ENCODE measurements at places on chromosomes 12 and 14. TPM values are rescaled to one million over a fixed set of nuclear protein-coding genes. Genes with fewer than 3 reads are reported as not detected.

DNA sequence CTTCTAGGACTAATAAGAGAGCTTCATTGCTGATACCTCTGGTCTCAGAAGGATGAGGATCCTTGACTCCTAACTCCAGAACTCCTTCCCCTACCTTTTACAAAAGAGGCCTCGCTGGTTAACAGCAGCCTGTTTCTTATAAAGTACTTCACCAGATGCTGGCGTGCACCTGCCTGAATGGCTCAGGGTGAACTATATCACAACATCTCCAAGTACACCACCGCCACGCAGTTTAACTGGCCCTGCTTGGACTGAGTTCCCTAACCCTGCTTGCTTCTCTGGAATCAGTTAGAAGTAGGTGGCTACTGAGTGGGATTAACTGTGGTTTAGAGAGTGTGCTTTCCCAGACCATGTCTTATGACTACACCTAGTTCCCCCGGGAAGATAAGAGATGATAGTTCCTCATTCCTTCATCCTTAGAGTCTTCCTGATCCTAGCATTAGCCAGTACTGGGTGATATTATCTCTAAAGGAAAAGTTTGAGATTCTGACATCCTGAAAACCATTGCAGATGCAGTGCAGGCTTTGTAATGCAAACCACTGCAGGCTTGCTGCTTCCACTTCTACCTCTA is 3.0 kb downstream of the FOXJ2 start:
- DNase-seq = no peak

- no peak for DNase-seq
Observed at GRCh38 chr12:15322164-15323061, at the start of gene PTPRO. PTPRO (plus strand) TSS chr12:15322508.

DNA sequence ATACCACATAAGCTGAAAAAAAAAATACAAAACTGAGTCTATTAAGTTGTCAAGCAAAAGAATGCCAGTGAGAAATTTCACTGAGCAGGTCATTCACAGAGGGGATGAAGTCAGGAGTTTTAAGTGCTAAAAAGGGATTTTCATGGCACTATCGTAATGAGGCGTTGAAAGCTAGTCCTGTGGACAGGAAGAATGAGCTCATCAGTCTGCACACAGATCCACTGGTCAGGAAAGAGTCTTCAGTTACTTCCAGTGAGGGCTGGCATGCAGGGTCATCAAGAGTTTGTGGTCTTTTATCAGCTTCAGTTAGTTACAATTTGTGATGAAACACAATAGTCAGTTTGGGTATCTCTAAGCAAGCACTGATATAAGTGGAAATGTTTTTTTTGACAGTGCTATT is 88.1 kb upstream of the WSCD2 start:
- DNase-seq = no peak

- no peak for DNase-seq
Observed at GRCh38 chr14:22409006-22409405, 180.0 kb downstream of the DAD1 start.

DNA sequence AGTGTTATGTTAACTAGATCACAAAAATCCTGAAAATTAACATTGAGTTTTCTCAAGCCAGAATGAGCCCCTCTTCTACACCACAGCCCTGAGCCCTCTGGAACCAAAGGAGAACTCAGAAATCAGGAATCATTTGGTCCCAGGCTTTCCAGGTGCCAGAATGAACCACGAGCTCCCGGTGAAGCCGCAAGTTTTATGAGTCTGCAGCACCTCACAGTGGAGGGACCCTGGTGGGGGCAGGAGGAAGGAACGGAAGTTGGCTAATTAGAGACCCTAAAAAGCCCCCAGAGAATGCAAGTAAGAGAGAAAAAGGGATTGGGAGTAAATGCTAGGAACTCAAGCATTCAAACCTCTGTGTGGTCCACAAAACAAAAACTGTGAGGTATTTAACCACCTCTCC is 52.9 kb upstream of the BCL2L14 start:
- DNase-seq = no peak

- DNase-seq = no peak
Observed at GRCh38 chr12:116303929-116304328, 26.4 kb upstream of the MED13L start.

DNA sequence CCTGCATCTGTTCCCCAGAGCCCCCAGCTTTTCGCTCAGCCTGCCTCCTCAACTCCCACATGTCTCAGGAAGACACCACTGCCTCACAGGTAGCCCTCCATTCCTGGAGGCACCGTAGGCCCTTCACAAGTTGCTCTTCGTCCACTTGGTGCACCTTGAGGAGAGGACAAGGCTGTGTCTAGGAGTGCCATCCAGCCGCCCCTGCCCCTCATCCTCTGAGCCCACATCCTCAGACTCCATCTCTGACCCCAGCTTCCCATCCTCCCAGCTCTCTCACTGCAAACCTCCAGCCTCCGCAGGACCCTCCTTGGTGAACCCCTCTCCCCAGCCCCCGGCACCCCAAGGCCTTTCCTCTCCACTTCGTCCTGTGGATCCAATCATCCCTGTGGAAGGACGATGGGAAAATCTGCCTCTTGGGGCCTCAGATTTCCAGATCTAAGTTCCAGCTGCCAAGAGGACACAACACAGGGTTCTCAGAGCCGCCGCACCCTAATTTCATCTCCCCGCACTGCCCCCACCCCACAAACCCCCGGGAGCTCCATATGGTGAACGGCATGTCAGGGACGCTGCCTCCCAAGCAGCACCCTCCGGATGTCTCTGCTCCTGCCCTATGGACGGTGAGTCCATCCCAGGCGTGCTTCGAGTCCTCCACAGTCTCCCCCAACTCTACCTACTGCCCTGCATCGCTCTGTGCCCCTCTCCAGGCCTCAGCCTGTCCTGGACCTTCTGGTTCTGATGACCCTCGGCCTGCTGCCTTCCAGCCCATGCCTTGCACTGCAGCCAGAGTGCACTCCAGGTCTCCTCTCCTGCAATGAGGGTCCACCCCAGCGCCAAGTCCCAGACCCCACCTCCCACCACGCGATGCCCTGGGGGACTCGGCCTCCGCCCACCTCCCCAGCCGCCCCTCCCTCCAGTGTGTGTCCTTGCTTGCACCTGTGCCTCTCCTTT is 314.1 kb upstream of the DIO3 start:
- DNase-seq = peak; percentile 49

DNA sequence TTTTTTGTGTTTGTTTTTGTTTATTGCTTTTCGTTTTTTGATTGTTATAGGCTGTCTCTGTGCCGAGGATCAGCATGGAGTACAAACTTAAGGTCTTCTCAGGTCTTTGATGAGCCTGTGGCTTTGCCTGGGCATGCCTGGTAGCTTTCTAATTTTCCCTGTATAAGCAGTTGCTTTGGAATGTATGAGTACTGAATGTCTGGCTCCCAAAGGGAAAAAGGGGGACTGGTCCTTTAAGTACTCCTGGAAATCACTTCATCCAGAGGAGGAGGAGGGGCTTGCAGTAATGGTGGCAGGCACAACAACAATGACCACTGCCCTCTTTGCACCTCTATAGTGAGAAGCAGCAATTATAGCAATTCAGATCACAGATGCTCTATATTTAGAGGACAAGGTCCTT is 67.6 kb upstream of the TTC7B start:
- DNase-seq = no peak

The CMKLR1 gene
- 20.6 TPM for total RNA-seq

The FITM1 gene
- 0.76 TPM for total RNA-seq

The TMEM233 gene
- 0.53 TPM for total RNA-seq

The CD27 gene
- total RNA-seq = 0.58 TPM

GRCh38 chr14:72970824-72971434 is 44.7 kb downstream of the DCAF4 start:
- DNase-seq = no peak

GRCh38 chr14:52856139-52856538 is 64.7 kb upstream of the GNPNAT1 start:
- DNase-seq = no peak

- no peak for DNase-seq
Observed at GRCh38 chr14:79332504-79333197, 878.7 kb downstream of the DIO2 start.

The GPRC5D gene
- not detected for total RNA-seq

GRCh38 chr14:102911541-102911951 is 10.9 kb upstream of the AMN start:
- DNase-seq = peak; percentile 55

DNA sequence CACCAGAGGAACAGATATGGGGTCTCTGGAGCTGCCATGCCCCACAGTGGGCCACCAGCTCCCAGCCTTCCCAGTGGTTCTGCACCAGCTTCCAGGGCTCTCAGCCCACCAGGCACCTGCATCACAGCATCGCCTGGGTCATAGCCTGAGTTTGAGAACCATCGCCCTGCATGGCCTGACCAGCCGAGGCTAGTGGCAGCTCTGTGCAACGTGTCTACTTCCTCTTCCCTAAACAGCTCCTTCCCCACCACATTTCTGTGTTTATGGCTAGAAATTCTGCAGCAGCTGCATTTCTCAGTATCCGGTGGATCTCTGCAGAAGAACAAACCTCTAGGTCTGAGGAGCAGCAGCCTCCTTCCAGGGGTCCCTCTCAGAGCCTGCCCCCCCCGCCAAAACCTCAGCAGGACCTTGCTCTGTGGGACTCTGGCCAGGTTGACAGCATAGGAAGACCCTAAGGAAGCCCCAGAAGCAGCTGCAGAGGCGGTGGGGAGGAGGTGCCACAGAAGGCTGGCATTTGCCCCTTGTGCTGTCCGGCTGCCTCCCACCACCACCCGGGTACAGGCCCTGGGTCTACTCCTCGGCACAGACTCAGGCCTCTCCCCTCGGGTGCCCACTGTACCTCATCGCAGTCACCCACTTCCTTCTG is 47.7 kb downstream of the PSMA6 start:
- no peak for DNase-seq

DNA sequence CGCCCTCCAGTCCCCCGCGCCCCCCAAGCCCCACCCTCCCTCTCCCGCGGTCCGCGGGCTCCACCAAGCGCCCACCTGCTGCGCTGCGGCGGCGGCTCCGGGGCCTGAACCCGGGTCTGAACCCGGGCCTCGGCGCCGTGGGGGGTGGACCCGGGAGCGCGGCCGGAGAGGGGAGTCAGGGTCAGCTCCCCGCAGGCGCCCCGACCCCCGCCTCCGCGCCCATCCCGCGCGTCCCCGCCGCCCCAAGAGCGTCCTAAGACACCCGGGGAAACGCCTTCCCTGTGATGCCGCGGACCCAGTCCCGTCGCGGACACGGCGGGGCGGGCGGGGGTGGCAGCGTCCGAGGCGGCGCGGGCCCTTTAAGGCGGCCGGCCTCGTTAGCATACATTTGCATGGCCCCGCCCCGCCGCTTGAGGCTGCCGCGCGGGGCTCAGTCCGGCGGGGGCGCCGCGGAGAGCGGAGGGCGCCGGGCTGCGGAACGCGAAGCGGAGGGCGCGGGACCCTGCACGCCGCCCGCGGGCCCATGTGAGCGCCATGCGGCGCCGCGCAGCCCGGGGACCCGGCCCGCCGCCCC is at the start of gene MMP17:
Gene MMP17 (plus strand): TSS at position 433 of the 574 bp plus-strand sequence. CDS start 102 bp downstream, at position 535.
- DNase-seq = peak; percentile 70

The SLC25A21 gene
- 1.4 TPM for total RNA-seq

- DNase-seq = no peak
Observed at GRCh38 chr12:16523951-16524331, 82.0 kb downstream of the LMO3 start.

The HHIPL1 gene
- total RNA-seq = 4.2 TPM

The ZNF891 gene
- 5.5 TPM for total RNA-seq

GRCh38 chr12:49041881-49042484 is 18.6 kb downstream of the KMT2D start:
- no peak for DNase-seq

DNA sequence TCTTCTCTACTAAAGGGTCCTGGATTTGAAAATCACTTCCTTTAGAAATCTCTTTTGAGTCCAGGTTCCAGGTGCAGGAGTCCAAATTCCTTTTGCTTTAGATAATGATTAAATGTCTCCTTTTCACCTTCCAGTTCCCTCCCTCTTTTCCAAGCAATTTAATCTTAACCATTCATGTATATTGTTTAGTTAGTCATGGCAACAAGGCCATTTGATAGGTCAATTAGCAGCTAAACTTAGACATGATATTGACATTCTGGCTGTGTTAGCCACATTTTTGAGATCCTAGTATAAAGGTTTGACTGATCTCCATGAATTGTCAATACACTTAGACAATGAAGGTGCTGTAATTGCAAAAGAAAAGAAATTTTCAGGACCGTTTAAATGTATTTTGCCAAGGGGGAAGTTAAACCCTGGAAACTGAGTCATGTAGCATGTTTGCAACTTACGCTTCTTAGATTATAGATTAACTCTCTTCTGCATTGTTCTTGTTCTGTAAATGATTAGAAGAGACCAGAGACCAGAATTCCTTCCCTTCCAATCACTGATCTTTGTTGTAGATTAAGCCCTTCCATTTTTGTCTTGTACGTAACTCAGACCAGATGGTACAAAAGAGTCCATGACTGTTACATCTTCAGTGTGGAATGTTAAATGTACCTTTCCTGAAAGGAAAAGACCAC is 12.4 kb upstream of the C12orf75 start:
- DNase-seq = no peak

GRCh38 chr12:4440187-4440941 is 5.3 kb downstream of the FGF6 start:
- no peak for DNase-seq

GRCh38 chr14:99682809-99683618 is 1.1 kb upstream of the CYP46A1 start:
- DNase-seq = peak; percentile 91

The TEDC1 gene
- total RNA-seq = 14.1 TPM

DNA sequence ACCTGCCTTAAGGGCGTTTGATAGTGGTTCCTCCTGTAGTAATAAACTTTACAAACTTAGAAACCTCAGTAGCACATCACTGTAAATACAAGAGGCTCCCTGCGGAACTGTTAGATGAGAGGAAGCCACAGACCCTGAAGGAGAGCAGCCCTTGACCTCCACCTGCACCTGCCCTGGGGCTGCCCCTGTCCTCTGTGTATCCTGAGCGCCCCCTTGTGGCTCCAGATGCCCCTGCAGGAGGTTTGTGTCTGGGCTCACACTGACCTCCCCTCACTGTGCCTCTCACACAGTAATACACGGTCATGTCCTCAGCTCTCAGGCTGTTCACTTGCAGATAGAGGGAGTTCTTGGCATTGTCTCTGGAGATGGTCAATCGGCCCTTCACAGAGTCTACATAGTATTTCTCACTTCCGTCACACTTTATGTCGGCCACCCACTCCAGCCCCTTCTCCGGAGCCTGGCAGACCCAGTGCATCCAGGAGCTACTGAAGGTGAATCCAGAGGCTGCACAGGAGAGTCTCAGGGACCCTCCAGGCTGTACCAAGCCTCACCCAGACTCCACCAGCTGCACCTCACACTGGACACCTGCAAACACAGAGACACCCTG is 1059.8 kb downstream of the TMEM121 start:
- no peak for DNase-seq
